Activated T-helper 9 cell treated with anti-CD3 and anti-CD28 coated beads, Interleukin-2, amount 50 U/mL, for 16 hours (primary cell): ENCODE measurements at places on chromosomes 4 and X.

GRCh38 chr4:140684314-140684713, 71.9 kb downstream of the TBC1D9 start:
- no peak for DNase-seq

DNA sequence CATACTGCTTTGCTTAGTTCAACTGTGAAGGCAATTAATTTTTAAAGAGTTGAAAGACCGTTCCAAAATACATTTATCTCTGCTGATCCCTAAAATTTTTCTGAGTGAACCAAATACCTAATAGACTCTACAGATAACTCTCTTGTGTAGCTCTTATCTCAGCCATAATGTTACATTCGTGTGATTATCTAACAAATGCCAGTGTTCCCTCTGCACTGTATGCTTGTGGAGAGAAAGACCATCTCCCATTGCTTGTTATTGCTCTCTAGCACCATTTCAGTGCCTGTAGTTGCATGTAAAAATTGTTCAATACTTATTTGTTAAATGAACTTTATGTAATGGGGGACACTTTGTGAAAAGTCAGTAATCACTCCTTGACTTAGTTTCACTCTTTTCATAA, 81.3 kb upstream of the ATOH1 start:
- no peak for DNase-seq

DNA sequence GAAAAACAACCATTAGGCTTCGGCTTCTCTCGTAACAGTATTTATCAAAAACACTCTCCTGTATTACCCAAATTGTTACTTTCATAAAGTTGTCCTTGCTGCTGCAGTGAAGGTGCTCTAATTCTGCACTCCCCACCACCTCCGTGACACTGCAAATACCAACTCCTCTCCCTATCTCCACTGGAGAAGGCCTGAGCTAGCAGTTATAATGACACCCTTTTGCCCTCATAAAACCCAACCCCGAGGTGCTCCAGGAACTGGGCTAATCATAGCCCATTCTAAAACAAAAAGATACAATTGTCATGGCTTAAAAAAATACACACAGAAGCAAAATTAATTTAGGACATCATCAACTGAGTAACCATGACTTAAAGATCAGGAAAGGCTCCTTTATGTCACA, 59.2 kb downstream of the MAP7D2 start:
- no peak for DNase-seq

DNA sequence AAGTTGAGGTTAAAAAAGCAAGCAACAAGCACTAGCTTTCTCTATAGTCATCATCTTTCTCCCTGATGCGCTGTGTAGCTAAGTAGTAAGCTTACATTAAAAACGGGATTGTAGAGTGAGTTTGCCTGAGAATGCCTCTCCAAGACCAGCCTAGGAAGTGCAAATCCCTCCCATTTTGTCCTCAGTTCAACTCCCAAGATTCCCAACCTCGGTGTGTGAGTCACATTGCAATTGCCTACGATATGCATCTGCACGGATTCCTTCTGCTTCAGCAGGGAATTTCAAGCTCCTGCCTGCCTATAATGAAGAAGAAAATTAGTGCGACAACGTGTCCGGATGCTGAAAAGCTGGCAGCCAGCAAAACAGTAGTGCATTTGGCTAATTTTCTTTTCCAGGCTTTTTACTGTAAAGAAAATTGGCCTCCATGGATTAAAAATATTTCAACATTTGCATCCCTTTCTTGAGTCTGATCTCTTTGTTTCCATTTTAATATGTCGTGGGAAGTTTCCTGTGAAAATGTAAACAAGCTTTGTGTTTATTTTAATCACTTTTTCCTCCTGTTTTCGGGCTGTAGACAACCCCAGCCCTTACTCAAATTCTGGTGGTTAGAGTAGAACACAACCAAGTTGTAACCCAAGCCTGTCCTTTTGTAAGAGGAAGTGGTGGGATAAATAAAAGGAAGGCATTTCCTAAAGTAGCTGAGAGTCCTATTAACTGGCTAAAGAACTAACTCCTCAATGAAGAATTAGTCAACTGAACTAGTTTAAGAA, 58.4 kb upstream of the TET2 start:
- no peak for DNase-seq

DNA sequence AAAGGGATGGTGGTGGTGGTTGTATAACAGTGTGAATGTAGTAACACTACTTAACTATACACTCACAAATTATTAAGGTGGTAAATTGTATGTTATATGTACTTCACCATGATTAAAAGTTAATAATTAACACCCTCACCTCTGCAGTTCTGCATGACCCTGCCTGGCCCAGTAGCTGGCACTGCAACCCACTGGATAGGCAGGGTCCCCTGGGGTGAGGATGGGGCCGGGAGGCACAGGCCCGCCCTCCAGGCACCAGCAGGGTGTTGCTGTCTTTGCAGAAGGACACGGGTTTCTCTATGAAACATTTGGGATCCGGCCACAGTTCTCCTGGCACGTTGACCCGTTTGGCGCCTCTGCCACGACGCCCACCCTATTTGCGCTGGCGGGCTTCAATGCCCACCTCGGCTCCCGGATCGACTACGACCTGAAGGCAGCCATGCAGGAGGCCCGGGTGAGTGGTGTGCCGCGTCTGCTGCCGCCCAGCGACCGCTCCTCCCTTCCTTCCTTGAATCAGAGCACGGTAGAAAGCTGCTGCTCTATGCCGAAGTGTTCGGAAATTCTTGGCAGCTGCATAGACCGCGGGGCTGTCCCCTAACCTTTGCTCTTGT, 11.8 kb downstream of the MAN2B2 start:
- no peak for DNase-seq

DNA sequence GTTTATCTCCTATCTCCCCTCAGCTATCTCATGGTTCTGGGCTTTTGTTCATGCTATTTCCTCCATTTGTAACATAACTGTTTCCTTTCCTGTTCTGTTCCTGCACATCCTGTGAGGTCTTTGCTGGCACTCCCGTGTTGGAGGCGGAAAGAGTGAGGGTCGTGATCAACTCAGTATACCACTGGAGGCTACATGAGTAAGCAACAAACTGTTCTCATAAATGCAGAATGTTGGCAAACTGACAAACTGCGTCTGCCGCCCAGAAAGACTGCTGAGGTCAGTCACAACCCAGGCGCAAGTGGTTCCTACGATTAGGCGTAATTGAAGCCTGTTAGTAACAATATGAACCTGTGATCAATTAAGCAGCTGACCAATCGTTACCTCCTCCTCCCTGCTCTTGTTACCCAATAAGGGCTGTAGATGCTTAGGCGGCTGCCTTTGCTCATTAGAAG, 48.8 kb downstream of the C4orf33 start:
- no peak for DNase-seq

DNA sequence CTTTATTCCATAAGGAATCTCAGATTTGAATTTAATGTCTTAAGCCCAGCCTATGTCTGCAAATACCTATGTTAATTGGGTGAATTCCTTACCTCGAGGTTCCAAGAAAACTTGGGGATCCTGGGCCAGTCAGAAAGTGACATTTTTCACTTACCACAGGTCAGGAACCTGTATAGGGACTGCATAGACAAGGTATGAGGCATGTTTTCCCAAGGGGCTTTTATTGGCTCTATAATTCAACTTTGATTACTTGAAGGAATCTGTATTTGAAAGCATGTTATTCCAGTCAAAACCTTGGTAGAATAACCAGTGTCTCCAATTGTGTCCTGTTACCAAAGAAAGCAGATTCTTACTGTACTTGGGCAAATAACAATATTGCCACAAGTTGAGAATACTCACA, 8.5 kb upstream of the MPP1 start:
- DNase-seq: no peak

- no peak for DNase-seq
These were observed 214.0 kb upstream of the NHS start for GRCh38 chrX:17160975-17161374.

DNA sequence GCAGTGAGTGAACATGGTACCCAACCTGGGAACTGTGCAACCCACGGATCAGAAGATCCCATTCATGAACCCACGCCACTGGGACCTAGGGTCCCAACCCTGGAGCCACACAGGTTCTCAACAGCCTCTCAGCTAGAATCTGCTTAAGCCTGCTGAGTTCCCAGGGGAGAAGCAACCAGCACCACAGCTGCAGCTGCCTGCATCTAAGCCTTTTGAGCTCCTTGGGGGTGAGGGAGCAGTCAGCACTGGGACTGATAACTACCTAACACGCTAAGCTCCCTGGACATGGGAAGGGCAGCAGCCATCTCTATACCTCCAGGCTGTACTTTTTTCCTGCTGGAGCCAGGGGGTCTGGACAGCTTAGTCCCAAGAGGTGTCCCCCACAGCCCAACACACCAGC, 179.3 kb downstream of the IL15 start:
- DNase-seq: no peak

- no peak for DNase-seq
These were observed 1449.7 kb downstream of the PCDH7 start for GRCh38 chr4:32169841-32170240.

DNA sequence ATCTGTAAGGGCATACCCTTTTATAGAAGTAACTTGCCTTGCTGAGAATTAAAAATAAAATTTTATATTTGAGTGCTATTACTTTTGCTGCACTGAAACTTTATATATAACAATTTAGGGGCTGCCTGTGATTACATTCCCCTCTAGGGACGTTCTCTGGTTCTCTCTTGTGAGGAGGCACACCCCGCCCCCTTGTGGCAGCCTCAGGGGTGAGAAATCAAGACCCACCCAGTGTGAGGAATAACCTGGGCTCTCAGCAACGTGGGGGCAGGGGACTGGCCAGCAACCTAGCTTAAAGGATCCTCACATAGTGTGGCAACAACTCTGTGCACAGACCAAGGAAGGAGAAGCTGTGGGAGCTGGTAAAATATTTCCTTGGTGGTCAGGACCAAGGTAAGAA, 43.7 kb downstream of the MAGEA9 start:
- DNase-seq: peak; percentile 40

DNA sequence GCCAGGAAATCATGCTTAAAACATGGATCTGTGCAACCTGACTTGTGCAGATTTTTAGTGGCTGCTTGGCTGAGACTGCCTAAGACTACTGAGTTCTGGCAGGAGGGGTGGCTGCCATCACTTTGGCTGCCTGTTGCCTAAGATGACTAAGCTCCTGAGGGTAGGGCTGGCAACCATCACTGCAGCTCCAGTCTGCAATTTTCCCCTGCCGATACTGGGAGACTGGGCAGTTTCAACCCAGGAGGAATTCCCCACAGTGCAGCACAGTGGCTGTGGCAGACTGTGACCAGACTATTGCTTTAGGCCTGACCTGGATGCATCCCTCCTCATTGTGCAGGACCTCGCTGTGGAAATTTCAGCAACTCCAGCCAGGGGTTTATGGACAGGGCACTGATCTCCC, 544.9 kb downstream of the ANKRD50 start:
- no peak for DNase-seq

DNA sequence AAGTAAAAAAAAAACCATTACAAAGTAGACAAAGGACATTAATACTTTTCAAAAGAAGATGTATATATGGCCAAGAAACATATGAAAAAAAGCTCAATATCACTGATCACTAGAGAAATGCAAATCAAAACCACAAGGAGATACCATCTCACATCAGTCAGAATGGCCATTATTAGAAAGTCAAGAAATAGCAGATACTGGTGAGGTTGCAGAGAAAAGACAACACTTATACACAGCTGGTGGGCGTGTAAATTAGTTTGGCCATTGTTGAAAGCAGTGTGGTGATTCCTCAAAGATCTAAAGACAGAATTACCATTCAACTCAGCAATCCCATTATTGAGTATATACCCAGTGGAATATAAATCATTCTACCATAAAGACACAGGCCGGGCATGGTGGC, 39.3 kb downstream of the TASL start:
- no peak for DNase-seq

- no peak for DNase-seq
These were observed 38.6 kb downstream of the TXK start for GRCh38 chr4:48095441-48095840.

DNA sequence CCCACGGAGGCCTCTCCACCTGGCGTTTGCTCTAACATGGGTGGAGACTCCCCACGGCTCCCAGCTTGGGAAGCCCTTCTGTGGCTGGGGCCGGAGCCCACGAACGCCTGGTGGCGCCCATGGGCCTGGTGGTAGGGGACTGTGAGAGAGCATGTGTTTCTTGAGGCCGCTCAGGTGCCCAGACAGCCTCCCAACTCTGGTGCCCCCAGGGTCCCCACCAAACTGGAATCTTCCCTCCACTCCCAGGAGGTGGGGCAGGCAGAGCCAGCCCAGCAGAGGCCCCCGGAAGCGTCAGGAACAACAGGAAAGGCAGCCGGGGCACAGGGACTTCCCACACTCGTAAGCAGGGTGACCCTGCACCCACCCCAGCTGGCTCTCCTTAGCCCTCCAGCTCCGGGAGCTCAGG, 33.3 kb upstream of the FGFR3 start:
- DNase-seq: no peak
